Activated T-cell treated with anti-CD3 and anti-CD28 coated beads, Interleukin-2, amount 50 U/mL, for 72 hours (primary cell): ENCODE measurements at places on chromosomes 16 and 17. TPM values are rescaled to one million over a fixed set of nuclear protein-coding genes. Genes with fewer than 3 reads are reported as not detected.

GRCh38 chr17:17453088-17453487 lies 23.7 kb upstream of the MED9 start:
- DNase-seq: no peak
- H3K4me3 ChIP-seq: no peak overlapping the region
- no peaks in the 10 kb centered on the region for H3K36me3 ChIP-seq
- H3K27me3 ChIP-seq: no peaks in the 10 kb centered on the region

Gene CCDC144A
- 13.3 TPM for total RNA-seq

DNA sequence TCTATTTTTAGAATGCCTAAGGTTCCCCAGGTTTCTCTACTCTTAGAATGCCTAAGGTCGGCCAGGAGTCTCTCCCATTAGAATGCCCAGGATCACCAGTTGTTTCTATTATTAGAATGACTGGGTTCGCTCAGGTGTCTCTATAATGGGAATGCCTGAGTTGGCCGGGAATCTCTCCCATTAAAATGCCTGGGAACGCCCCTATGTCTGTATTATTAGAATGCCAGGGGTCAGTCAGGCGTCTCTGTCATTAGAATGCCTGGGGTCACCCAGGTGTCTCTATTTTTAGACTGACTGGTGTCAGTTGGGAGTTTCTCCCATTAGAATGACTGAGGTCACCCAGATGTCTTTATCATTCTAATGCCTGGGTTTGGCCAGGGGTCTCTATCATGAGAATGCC lies 2252.5 kb downstream of the TP53TG3F start:
- no peaks in the 10 kb centered on the region for H3K27me3 ChIP-seq
- no peak overlapping the region for H3K4me3 ChIP-seq
- H3K4me1 ChIP-seq: no peaks in the 10 kb centered on the region
- no peak overlapping the region for H3K27ac ChIP-seq
- H3K36me3 ChIP-seq: peaks cover 4% of the 10 kb centered on the region

DNA sequence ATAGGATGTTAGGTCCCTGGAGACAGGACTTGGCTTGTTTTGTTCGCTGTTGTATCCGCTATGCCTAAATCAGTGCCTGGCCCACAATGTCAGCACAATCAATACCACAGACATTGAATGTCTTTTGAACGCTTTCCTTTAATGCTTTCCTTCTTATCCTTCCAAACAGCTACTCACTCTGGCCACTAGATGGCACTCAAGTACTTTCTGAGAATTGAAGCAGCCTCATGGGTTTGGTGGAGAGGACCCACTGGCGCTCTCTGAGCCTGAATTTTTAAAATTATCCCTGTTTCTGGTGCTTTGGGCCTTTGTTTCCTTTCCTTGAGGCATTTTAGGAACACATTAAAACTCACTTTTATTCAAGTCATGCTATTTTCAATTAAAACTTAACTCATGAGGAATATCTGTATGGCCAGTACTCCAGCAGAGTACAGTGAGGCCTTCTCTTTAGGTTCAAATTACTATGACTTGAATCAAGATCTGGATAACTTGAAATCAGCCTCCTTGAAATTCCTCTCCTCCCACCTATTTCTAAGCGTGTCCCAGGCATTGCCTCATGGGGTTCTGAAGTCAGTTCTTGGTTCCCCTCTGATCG lies 3.2 kb upstream of the NLRP1 start:
- H3K27me3 ChIP-seq: no peaks in the 10 kb centered on the region
- no peaks in the 10 kb centered on the region for H3K36me3 ChIP-seq
- H3K4me3 ChIP-seq: peak overlapping the region; percentile 18
- peak; percentile 65 for DNase-seq
- H3K27ac ChIP-seq: peak overlapping the region; percentile 51

DNA sequence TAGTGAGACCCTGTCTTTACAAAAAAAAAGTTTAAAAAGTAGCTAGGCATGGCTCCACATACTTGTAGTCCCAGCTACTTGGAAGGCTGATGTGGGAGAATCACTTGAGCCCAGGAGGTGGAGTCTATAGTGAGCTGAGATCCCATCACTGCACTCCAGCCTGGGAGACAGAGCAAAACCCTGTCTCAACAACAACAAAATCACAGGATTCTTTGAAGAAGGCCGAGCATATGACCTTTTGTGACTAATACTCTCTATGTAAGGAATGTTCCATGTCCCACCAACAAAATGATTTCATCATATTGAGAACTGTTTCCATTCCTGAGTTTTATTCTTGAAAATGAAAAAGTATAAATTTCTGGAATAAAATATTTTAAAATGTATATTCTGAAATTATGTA lies 58.9 kb upstream of the EFCAB3 start:
- H3K27me3 ChIP-seq: peaks cover 19% of the 10 kb centered on the region
- no peak overlapping the region for H3K27ac ChIP-seq
- H3K36me3 ChIP-seq: no peaks in the 10 kb centered on the region
- no peak for DNase-seq
- no peaks in the 10 kb centered on the region for H3K4me1 ChIP-seq
- no peak overlapping the region for H3K4me3 ChIP-seq

Gene CDYL2
- 35.9 TPM for total RNA-seq

GRCh38 chr17:1484676-1485422 lies 7.6 kb downstream of the MYO1C start:
- no peaks in the 10 kb centered on the region for H3K27me3 ChIP-seq
- peak overlapping the region; percentile 76 for H3K4me3 ChIP-seq
- peak overlapping the region; percentile 42 for H3K27ac ChIP-seq
- peak; percentile 48 for DNase-seq
- H3K36me3 ChIP-seq: no peaks in the 10 kb centered on the region

Gene HSPB9
- total RNA-seq: 0.28 TPM

Gene SP6
- total RNA-seq: 0.12 TPM

Gene KCNH4
- 0.39 TPM for total RNA-seq

DNA sequence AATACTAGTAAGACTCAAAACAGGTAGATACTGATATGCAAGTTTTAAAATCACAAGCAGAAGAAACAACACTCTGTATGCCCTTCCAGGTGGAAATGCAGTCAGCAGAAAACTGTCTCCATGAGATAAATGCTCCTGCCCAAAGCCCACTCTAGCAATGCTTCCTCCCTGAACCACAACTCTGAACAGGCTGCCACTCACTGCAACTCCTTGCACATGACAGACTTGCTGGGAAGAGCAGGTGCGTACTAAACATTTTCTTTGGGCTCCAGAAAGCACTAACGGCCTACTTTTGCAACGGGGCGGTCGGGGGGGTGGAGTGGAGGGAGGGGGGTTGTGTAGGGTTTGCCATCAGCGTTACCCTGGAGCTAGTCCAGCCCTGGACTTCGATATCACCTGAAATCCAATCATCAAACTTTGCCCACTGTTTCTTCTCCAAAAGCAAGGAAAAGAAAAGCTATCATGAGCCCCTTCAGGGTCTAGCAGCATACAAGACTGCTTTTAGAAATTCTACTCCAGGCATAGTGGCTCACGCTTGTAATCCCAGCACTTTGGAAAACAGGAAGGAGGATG lies 46.1 kb downstream of the ANKRD11 start:
- no peak for DNase-seq
- H3K36me3 ChIP-seq: peaks cover 9% of the 10 kb centered on the region
- H3K4me3 ChIP-seq: peak overlapping the region; percentile 36

GRCh38 chr16:52450916-52451315 lies 96.0 kb downstream of the TOX3 start:
- H3K4me1 ChIP-seq: no peaks in the 10 kb centered on the region
- no peaks in the 10 kb centered on the region for H3K27me3 ChIP-seq
- no peak for DNase-seq
- H3K36me3 ChIP-seq: no peaks in the 10 kb centered on the region
- H3K27ac ChIP-seq: no peak overlapping the region

- peaks cover 4% of the 10 kb centered on the region for H3K36me3 ChIP-seq
- no peak overlapping the region for H3K27ac ChIP-seq
- no peaks in the 10 kb centered on the region for H3K27me3 ChIP-seq
- DNase-seq: no peak
- H3K4me3 ChIP-seq: no peak overlapping the region
- H3K4me1 ChIP-seq: peaks cover 13% of the 10 kb centered on the region
Observed at GRCh38 chr16:14284371-14284770, 213.3 kb downstream of the MRTFB start.

GRCh38 chr17:3513305-3514035 lies 37.7 kb downstream of the ASPA start:
- DNase-seq: no peak
- H3K27me3 ChIP-seq: no peaks in the 10 kb centered on the region
- no peaks in the 10 kb centered on the region for H3K36me3 ChIP-seq
- no peak overlapping the region for H3K27ac ChIP-seq

DNA sequence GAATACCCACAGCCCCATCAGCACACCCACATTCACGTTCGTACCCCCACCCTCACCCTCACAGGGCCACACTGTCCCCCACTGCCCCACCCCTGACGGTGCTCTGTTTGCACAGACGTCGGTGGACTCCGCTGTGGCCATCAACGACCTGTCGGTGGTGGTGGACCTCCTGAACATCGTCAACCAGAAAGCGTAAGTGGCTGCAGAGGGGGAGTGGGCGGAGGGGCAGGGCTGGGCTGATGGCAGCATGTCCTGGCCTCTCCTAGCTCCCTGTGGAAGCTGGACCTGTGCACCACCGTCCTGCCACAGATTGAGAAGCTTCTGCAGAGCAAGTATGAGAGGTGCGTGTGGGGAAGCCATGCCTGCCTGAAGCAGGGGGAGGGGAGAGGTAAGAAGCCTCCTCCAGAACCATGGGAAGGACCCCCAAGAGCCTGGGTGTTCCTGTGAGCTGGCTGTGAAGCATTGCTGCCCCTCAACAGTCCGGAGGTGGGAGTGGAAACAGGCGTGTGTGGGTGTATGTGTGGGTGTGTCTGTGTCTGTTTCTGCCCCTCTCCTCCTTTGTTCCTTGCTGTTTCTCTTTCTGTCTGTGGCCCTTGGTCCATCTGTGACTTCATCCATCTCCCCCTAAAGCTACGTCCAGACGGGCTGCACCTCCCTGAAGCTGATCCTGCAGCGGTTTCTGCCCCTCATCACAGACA lies 20.3 kb downstream of the KATNB1 start:
- H3K4me1 ChIP-seq: no peaks in the 10 kb centered on the region
- no peaks in the 10 kb centered on the region for H3K27me3 ChIP-seq
- H3K36me3 ChIP-seq: no peaks in the 10 kb centered on the region
- no peak for DNase-seq
- H3K4me3 ChIP-seq: no peak overlapping the region

GRCh38 chr17:48297825-48298224 lies 132.2 kb downstream of the SKAP1 start:
- H3K27me3 ChIP-seq: no peaks in the 10 kb centered on the region
- peak overlapping the region; percentile 26 for H3K27ac ChIP-seq
- no peaks in the 10 kb centered on the region for H3K36me3 ChIP-seq
- H3K4me1 ChIP-seq: peaks cover 63% of the 10 kb centered on the region
- DNase-seq: no peak

- peak; percentile 95 for DNase-seq
- peaks cover 5% of the 10 kb centered on the region for H3K4me1 ChIP-seq
- peak overlapping the region; percentile 77 for H3K4me3 ChIP-seq
- peak overlapping the region; percentile 63 for H3K27ac ChIP-seq
Observed at GRCh38 chr17:4412933-4413831, 20.6 kb upstream of the SPNS3 start.

Gene ANKFN1
- total RNA-seq: not detected

DNA sequence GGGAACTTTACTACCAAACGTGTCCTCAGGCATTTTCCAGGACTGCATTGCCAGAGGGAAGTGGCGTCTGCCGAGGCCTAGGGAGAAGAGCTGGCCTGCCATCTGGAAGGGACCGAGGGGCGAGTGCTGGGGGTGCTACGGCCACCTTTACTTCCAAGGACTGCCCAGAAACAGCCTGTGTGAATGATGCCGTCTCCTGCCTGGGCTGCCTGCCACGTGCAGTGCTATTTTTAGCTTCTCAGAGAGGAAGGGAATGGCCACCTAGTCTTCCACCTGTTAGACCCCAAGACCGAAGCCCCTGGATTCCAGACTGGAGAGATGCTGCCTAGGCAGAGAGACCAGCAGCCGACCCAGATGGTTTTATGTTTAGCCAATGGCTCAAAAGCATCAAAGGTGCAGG lies 57.2 kb downstream of the VAC14 start:
- H3K4me1 ChIP-seq: peaks cover 54% of the 10 kb centered on the region
- H3K36me3 ChIP-seq: peaks cover 8% of the 10 kb centered on the region
- no peak overlapping the region for H3K4me3 ChIP-seq
- H3K27ac ChIP-seq: no peak overlapping the region
